ENCODE measurements at places on chromosomes 1 and 21.

DNA sequence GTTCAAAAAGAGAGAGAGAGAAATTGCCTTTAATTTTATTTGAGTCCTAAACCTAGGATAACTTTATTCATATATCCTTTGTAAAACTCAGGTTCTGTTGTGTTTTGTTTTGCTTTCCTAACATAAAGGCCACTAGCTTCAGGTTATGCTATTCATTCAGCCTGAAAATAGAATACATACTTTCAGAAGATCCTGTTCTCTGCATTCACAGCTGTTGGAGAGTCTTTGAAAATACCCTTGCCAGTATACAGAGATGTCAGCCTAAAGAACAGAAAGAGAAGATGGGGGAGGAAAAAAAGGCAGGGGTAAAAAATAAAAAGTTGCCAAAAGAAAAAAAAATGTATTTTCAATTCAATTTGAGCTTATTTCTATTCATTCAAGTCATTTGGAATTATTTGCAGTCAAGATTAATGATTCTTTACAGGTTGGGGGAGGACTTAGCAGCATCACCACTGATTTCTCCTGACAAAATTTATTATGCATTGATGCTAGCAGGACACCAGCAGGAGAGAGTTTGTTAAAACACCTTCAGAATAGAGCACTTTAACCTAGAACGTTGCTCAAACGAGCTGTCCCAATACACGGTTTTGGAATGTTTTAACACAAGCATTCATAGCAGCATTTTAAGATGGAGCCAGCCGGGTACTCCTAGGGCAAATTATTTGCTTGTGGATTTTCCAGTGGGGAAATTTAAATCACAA, 318.5 kb downstream of the NTNG1 start:
- no peak for DNase-seq

GRCh38 chr1:217525773-217526490, 105.0 kb downstream of the GPATCH2 start:
- DNase-seq: peak; percentile 20

- no peak for DNase-seq
These were observed 56.6 kb downstream of the PLXNA2 start for GRCh38 chr1:208187499-208188041.

GRCh38 chr1:118960026-118960561, 28.0 kb downstream of the TBX15 start:
- DNase-seq: no peak
